Fibroblast of skin of abdomen (primary cell): ENCODE measurements at places on chromosomes 5 and 9.
A peak's percentile ranks its signal among the peaks of the same experiment; 100 is the strongest.

DNA sequence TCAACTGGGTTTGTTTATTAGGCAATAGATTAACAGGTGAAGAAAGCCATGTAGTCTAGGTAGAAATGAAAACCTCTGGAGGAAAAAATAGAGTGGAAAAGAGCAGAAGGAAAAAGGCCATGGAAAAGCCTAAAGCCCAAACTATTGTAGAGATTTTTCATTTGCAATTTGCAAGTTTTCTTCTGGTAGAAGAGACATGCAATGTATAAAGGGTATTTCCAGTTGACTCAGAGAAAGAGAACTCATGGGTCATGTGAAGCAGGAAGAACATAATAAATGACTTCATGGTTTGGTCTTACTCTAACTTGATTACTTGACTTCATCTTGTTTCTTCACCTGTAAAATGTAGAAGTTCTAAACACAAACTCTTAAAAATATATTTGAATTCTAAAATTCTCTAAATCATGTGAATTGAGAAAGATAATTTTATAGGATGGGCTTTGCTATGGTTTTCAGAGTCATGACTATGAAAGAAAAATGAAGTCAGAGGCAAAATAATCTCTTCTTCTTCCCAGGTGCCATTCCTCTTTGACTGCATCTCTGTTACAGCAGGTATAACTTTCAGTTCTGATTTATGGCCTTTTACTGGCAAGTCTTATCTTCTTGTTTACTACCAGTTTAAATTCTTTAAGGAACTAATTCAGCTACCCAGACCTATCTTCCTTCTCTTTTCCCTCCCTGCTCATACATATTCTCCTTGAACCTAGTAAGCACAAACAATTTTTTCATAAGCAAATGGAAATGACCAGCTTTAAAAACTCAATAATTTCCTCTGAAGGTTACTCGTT lies 47.7 kb upstream of the TMC1 start:
- peak; percentile 42 for DNase-seq

DNA sequence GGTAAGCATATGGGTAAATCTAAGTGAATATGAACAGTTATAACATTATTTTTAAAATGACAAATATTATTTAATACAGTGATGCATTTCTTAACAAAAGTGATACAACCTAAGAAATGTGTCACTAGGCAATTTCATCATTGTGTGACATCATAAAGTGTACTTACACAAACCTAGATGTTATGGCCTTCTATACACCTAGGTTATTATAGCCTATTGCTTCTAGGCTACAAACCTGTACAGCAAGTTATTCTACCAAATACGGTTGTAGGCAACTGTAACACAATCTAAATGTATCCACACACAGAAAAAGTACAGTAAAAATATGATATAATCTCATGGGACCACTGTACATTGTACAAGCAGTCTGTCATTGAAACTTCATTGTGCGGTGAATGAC lies 48.3 kb downstream of the STRBP start:
- DNase-seq, result no peak

GRCh38 chr5:108700930-108701329 lies 46.8 kb upstream of the FER start:
- no peak for DNase-seq

DNA sequence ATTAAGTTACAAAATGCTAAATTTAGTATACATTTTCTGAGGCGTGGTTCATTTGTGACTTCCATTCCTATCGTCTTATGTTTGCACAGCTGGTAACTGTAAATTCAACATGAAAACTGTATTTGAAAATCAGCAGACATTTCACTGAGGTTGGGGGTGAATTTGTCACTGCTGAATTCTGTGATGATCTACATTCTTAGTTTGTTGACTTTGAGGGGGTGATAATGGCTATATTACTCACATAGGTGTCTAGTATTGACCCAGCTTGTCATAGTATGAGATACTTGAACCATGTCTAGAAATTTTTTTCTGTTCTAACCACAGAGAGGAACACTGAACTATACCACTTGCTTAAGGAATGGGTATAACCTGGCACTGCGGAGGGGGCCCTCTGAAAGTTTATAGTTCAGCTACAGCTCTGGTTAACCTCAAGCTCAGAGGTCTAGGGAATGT lies 313.3 kb downstream of the PIK3R1 start:
- DNase-seq, result peak; percentile 78

GRCh38 chr5:169785771-169786618 lies 148.9 kb downstream of the DOCK2 start:
- peak; percentile 56 for DNase-seq

DNA sequence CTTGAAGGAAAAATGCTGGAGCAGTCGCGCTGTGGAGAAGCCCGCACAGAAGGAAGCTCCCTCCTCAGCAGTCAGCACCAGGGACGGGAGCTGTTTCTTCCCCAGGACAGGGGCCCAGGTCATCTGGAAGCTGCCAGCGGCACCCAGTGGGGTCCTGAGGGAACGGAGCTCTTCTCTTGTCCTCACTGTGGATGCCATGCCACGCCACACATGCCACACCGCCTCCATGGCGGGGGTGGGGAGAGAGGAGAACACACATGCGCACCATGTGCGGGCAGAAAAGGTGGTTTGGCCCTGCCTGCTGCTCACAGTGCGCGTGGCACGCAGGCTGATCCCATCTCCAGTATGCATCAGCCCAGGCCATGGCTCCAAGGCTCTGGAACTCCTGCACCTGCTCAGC lies 41.7 kb upstream of the ZNF354B start:
- DNase-seq, result no peak

DNA sequence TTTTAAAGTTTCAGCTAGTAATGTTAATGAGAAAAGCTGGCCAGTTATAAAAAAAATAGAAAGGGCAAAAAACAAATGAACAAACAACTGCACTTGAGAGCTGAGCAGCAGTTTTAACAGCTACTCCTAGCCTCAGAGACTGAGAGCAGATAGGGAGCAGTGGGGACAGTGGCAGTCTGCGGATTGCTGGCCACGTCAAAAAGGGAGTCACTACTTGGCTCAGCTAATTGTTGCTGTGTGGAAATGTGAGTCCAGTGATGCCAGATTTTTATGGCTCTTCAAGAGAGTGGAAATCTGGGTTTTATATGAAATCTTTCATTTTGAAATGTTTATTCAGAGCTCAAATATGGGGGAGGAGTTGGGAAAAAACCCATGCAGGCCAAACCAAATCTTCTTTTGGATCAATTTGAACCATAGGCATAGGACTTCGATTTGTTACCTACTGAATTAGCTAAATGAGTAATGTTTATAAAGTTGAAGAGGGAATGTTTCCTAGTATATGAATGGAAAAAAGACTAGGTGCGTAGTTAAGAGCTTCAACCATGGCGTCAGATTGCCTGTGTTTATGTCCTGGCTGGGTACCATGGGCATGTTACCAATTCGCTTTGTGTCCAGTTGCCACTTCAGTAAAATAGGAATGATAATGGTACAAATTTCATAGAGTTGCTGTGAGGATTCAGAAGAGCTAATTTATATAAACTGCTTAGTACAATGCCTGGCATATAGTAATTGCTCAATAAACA lies 102.1 kb downstream of the PAM start:
- peak; percentile 32 for DNase-seq

GRCh38 chr9:6305954-6306563 lies 22.1 kb upstream of the TPD52L3 start:
- peak; percentile 11 for DNase-seq

GRCh38 chr5:64166201-64166959 lies 737 bp downstream of the RNF180 start:
- no peak for DNase-seq

DNA sequence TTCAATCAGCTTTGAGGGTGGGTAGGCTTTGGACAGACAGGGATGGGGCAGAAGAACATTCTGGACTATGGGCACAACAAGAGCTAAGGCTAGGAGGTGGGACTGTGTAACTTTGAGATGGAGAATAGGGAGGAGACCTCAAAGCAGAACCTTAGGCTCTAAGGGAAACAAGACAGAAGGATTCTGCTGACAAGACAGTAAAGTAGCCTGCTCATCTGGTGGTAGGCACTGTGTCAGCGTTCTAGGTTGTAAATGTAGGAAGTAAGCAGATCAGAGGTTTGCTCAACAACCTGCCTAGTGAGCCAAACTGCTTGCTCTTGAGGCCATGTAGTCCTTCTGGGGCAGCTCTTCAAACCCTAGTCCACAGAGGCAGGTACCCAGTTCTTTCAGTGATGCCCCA lies 15.0 kb upstream of the IL12B start:
- no peak for DNase-seq

DNA sequence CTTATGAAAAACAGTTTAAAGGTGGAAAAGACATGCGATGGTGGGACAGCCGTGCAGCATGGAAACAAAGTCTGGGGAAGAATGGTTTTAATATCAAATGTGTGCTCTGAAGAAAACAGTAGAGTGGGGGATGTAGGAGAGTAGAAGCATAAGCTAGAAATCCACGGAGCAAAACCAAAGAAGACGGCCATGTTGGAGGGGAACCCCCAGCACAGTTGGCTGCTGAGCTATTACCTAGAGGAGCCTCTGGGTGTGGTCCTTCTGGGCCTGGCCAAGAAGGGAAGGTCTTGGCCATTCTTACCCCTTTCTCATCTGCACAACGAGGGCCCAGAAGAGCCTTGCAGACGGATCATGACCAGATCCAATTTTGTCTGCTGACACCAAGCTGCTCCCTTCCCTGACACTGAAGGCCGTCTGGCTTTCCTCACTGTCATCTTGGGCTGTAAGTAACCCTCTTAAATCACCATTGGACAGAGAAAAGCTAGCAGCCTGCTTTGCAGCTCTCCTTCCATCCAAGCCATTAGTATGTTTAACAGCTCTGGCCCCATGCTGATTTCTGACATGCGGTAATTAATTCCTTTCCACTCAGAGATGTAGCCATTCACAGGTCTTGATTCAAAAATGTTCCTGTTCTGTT lies 189.5 kb downstream of the SEC61B start:
- DNase-seq, result no peak

DNA sequence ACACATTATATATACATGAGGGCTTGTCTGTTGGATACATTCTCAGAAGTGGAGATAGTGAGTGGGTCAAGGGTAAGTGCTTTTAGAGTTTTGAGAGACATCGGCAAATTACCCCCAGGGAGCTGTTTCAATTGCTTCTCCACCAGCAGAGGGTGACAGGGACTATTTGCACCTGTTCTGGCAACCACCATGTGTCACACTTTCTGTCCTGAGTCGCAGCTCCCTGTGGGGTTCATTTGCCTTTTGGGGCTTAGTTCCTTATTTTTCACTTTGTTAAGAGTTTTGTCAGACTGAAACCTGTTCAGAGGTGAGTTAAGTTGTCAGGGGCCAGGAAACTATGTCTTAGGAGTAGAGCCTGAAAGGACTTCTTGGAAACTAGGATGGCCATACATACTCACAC lies 20.1 kb upstream of the SLC36A1 start:
- no peak for DNase-seq

DNA sequence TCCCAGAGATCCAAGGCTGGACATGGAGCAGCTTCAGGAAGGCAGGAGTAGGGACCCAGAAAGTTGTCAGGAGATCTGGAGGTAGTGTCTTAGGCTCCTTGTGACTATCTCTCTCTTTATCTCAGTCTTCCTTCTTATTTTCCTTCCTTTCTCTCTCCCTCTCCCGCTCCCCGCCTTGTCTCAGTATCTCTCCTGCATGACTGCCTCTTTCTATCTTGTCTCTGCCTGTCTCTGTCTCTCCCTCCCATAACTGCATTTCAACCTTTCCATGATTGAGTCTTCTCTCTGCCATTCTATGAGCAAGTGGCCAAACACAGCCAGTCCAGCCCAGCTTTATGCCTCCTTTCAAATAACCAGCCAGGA lies 61.0 kb upstream of the NEK6 start:
- DNase-seq, result no peak

GRCh38 chr5:143514616-143515335 lies 111.3 kb upstream of the NR3C1 start:
- peak; percentile 77 for DNase-seq

DNA sequence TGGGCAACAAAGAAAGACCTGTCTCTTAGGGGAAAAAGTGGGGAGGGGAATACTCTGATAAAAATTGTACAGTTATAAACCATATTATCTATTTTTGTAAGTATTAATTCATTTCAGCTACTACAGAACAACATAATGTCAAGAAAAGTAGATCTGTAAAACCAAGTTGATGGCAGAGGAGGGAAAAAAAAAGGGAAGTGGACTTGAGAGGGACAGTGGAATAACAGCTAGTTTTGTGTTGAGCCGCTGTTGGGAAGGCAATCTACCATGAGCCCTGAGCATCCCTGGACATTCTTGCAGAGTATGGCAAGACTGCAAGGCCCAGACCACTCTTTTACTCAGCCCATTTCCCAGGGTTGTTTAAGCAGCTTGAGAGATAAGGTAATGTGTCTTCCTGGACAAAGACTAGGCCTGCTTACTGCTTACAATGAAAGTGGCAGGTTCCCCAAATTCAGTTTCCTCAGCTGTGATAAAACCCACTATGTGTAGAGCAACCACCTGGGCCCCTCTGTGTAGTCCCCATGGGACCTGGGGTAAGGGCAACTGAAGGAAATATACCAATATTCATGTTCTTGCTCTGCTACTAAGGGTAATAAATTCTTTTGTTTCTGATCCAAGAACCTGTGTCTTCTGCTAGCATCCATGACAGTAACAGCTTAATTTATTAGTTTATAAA lies 25.0 kb downstream of the CEP120 start:
- DNase-seq, result no peak

DNA sequence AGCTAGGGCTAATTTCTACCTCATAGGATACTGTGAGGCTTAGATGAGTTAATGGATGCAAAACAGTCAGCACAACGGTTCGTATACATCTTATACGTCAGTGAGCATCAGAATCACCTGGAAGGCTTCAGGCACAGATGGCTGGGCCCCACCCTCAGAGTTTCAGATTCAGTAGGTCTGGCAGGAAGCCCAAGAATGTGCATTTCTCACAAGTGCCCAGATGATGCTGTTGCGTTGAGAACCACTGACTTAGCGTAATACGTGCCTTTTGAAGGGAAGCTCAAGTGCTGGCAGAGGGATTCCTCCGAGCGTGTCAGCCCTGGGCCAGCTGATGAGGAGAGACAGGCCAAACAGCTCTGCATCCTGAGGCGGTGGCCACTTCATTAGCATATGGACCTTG lies 117.1 kb upstream of the WWC1 start:
- DNase-seq, result peak; percentile 70

GRCh38 chr9:101758304-101758930 lies 20.0 kb upstream of the GRIN3A start:
- DNase-seq, result no peak

- no peak for DNase-seq
Observed at GRCh38 chr9:20495098-20495497, 127.2 kb downstream of the MLLT3 start.

GRCh38 chr9:136532799-136533774 lies 12.8 kb downstream of the NOTCH1 start:
- no peak for DNase-seq
